ENCODE measurements at places on chromosomes 6 and 20.

- no peak for DNase-seq
Measured at GRCh38 chr6:53358440-53359094, 9.8 kb upstream of the ELOVL5 start.

DNA sequence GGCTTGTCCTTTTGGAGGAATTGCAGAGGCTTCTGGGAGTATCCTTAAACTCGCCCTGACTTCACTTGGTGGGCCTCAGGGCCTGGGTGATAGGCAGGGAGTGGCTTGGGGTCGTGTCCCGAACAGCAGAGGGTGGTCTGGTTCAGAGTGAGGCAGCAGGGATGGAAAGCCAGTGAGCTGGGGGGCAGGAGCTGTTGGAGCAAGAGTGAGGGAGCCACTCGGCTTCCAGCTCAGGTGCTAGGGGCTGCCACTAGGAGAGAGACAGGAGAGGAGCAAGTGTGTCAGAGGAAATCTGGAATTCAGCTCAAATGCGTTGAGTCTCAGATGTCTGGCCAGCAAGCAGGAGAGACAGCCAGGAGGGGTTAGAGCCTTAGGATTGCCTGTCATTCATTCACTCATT lies 85.8 kb downstream of the DLGAP4 start:
- no peak for DNase-seq

DNA sequence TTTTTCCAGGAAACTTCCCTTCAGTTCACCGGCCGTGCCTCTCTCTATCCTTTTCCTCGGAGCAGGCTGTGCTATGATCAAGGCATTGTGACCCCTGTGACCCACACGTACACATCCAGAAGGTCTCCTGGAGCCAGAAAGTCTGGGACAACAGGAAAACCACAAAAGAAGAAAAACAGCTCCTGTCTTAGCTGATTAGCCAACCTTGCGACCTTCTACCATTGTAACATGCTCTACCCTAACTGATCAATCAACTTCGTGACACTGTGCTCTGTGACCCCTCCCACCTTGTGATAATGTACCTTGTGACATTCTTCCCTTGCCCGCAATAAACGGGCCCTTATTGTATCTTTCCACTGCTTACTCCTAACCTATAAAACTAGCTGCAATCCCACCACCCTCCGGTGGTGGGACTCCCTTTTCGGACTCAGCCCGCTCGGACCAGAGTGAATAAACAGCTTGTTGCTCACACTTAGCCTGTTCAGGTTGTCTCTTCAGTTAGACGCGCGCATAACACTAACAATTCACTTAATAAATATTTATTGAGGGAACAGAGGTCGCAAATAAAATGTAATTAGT lies 24.2 kb downstream of the ZNF311 start:
- DNase-seq: no peak

- no peak for DNase-seq
Measured at GRCh38 chr6:92962846-92963245, 456.5 kb downstream of the EPHA7 start.

- no peak for DNase-seq
Measured at GRCh38 chr6:3584606-3585005, 127.8 kb upstream of the SLC22A23 start.

- no peak for DNase-seq
Measured at GRCh38 chr6:135673501-135674309, 176.2 kb upstream of the AHI1 start.

GRCh38 chr6:3194535-3195419 lies 32.7 kb downstream of the TUBB2B start:
- DNase-seq: no peak

DNA sequence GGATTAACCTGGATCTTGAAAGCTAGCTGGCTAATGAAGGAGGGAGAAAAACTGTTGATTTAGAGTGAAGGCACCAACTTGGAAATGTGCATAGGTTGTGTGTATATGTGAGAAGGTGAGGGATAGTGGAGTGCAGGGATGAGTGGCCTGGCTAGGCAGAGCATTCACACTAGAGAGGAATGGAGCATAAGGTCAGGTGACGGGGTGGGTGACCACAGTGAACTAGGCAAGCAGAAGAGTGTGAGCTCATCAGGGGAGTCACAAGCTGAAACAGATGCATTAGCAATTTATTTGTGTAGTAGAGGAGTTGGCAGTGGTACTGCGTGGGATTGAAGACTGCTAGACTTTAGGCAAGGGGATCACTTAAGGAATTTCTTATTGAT lies 10.5 kb downstream of the ANKRD66 start:
- no peak for DNase-seq

Measured in CD8-positive, alpha-beta memory T cell (primary cell).